ENCODE measurements at places on chromosomes 12 and 14.

DNA sequence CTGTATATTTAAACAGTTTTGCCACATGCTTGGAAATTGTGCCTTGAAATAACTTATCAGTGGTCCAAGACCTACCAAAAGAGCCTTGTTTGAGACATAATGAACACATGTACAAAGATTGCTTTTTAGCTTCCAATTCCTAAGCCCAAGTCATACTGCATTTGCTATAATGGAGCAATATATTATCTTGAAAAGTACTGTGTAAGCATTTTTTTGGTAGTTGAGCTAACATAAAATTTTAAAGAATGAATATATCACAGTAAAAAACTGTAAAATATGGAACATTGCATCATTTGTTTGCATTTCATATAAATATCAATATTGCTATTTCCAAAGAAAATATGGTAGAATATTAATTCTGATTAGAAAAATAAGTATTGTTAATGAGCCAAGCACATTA lies 28.8 kb upstream of the HMGA2 start:
- no peak for DNase-seq

DNA sequence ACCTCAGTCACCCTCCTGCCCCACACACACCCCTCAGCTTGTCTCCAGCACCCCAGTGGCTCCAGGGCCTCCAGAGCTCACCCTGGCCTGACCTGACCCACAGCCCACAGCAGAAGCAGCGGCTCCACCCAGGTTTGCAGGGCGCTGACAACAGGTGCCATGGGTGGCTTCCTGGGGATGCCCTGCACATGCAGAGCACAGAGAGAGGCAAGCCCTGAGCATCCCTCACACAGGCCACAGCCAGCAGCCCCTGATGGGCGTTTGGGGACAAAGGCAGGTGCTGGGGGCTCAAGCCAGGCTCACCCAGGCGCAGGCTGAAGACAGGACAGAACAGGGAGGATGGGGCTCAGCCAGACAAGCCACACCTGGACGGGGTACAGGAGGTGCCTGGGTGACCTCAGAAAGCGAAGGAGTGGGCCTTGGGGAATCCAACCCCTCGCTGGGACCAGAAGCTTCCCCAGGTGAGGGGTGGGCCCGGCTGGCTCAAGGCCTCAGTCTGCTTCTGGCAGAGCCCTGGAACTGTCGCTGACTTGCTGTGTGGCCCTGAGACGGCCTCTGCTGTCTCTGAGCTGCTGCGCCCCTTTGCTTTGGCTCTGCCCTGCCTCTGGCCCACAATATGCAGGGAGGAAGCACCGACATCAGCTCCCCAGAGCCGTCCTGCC lies 10.6 kb downstream of the ARL6IP4 start:
- no peak for DNase-seq

DNA sequence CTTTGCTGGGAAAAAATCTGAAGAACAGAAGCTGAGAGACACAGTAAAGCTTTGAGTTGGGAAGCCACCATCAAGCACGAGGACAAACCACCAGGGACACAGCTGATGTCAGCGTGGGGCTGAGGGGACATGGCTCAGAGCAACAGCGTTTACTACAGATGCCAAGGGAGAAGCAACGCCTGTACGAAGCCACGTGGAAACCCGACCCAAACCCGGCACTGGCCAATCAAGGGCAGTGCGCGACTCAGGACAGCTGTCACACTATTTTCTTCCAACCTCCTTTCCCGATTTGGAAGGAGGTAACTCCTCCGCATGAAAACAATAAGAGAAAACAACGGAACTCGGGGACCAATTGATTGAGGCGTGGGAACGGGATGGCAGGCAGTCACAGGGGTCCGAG lies 20.2 kb upstream of the CHGA start:
- DNase-seq: no peak

DNA sequence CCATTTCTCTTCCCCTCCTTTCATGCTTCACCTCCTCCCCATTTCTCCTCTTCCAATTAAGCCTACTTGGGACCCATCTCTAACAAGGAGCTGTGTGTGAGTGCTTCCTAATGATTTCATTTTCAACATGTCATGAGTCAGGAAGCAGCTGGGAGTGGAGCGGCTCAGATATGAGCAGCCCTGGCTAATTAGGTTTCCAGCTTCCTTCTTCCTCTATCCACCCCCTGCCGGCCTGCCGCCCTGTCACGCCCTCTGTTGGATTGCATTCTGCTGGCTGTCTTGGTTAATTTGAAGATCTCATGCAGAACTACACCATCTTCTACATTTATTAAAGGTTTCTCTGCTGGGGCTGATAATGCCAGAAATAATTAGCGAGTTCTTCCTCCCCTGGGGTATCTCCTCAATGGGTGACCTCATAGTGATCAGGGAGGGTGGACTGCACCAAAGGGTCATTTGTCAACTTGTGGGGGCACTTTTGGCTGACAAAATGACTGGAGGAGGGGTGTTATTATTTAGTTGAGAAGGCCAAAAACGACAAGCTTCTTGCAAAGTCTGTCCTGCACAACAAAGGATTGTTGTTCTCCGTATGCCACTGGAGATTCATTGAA lies 300.9 kb upstream of the SRRM4 start:
- DNase-seq: peak; percentile 7

DNA sequence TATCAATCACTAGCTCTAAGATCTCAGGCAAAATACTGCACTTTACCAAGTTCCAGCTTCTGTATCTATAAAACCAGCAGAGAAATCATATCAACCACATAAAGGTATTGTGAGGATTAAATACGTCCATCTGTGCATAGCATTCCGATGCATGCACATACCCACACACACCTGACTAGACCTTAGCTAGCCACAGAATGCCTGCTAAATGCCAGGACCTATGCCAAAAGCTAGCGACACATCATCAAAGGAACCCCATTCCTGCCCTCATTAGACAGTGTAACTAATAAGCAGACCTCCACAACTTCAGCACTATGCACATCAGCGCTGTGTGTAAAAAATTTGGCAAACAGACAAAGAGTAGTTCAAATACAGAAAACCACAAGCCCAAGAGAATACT lies 185.2 kb downstream of the SLC2A13 start:
- no peak for DNase-seq

GRCh38 chr12:22729957-22730443 lies 105.0 kb downstream of the ETNK1 start:
- DNase-seq: no peak

- no peak for DNase-seq
Observed at GRCh38 chr12:113860059-113860820, 105.9 kb downstream of the RBM19 start.

DNA sequence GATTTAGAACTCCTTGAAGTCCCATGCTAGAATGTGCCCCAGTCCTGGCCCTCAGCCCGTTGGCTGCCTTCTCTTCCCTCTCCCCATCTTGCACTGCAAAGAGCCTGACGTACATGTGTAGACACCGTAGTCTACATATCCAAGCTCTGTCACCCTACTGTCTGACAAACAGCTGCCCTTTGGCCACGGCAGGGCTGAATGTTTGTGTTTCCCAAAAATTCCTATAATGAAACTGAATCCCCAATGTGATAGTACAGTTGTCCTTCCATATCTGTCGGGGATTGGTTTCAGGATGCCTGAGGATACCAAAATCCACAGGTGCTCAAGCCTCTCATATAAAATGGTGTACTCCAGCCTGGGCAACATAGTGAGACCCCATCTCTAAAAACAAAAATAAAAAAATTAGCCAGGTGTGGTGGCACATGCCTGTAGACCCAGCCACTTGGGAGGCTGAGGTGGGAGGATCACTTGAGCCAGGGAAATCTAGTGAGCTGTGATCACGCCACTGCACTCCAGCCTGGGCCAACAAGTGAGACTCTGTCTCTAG lies 12.3 kb upstream of the TFCP2 start:
- DNase-seq: no peak

- peak; percentile 94 for DNase-seq
Observed at GRCh38 chr12:26870491-26871419, 37.8 kb upstream of the ITPR2 start.

DNA sequence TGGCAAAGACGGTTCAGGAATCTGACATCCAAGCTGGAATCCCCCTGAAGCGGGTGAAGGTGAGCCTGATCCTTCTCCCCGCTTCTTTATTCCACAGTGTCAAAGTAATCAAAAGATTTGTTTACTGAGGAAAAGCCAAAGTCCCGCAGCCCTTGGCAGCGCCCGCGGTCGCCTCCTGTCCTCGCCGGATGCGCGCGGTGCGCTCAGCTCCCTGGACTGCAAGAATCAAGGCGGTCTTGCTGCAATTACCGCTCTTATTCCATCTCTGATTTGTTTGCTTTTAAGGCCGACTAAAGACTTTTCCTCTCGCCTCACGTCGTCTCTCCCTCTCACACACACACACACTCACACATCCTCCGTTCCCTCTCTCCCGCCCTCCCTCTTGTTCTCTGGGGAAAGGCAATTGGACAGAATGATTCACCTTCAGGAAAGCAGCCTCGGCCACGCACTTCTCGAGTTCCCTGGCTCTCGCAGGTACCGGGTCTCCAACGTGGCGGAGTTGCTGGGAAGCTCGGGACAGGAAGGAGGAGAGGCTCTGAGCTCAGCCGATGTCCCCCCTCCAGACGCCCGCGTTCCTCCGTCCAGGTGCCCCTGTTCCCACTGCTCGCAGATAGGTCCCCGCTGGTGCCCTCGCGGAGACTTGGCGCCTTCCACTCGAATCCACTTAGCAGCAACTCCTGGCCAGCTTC lies 68.6 kb upstream of the USP15 start:
- DNase-seq: peak; percentile 45

GRCh38 chr12:80857311-80857710 lies 80.4 kb downstream of the LIN7A start:
- DNase-seq: no peak
